ENCODE measurements at places on chromosomes 13 and 19. TPM values are rescaled to one million over a fixed set of nuclear protein-coding genes. Genes with fewer than 3 reads are reported as not detected.

Gene UGGT2
- polyA plus RNA-seq: 49.3 TPM

DNA sequence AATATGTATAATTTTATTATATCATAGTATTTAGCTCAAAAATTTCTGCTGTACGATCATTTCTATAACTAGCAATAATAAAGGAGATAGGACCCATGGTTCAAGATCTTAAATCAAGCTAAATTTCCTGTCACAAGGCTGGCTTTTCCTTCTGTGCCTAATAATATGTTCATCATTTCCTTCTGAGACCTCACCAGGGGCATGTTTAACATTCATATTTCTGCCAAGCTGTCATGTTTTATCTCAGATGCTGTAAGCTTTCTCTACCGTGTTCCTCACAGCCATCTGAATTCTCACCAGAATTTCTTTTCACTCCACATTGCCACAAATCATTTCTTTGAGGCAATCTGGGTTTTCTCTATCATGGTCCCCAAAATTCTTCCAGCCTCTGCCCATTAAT is 482.3 kb upstream of the SGCG start:
- DNase-seq: no peak

Gene SLC7A10
- polyA plus RNA-seq: 1.1 TPM

DNA sequence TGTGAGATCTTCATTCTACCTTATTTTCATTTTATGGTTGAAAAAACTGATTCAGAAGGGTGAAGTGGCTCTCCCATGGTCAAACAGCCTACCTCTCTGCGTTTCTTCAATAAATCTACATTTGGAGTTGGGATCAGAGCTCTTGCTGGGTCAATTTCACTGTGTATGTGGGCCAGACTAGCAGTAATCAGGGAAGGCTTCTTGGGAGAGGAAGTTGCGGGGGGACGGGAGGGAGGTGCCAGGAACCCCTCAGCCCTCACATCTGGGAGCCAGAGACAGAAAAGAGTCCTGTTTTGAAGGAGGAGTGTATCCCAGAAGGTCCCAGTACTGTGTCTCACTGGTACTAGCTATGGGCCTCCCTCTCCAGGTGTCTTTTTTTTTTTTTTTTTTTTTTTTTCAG is 934 bp downstream of the KXD1 start:
- DNase-seq: no peak

DNA sequence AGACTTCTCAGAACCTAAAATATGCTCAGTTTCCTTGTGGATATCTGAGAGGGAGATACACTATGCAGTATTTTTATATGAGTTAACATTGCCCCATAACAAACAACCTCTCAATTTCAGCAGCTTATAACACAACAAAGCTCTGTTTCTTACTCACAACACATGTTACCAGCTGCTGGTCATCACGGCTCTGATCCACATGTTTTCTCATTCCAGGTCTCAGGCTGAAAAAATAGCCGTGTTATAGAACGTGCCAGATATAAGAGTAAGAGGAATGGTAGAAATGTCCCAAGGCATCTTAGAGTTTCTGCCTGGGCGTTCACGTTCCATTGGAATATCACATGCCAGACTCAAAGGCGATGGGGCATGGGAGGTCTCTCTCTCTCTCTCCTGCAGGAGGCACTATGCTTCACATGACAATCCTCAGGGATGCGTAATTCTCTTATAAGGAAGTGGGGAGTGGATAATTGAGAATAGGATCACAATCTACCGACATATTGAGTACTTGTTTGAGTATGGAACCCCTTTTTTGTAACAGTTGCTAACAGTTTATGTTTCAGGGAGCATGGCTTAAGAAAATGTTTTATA is 246.6 kb downstream of the NHLRC3 start:
- DNase-seq: peak; percentile 71

DNA sequence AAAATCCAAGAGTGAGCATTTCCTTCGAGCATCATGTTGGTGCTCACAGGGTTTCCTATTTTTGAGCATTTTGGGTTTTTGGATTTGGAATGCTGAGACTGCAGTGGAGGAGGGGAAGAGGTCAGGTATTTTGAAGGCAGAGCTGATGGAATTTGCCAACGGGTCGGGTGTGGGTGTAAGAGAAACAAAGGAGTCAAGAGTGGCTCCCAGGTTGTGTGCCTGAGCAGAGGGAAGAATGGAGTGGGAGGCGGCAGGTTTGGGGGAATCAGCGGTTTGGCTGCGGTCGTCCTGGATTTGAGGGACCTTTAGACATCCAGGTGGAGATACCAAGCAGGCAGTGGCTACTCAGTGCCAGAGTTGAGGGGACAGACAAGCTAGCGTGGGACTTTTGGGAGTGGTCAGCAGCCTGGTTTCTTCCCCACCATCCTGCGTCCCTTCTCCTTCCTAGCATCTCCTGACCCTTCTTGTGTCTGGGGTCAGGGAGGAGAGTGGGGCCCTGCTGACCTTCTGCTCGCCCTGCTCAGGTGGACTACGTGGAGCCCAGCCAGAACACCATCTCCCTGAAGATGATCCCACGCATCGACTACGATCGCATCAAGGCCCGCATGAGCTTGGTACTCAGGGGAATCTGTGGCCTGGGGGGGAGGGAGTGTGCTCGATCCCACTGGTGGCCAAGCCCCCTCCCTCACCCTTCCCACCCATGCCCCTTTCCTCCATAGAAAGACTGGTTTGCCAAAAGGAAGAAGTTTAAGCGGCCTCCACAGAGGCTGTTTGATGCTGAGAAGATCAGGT is 14.5 kb upstream of the TIMM50 start:
- DNase-seq: no peak

DNA sequence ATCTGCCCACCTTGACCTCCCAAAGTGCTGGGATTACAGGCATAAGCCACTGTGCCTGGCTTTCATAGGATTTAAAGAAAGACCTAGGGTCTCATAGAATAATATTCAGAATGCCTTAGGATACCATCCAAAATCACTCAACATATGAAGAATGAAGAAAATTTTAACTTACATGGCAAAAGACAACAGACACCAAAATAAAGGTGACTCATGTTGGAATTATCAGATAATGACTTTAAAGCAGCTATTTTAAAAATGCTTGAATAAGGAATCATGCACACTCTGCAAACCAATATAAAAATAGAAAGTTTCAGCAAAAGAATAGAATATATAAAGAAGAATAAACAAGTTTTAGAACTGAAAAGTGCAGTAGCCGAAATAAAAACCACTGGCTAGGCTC is 29.3 kb downstream of the ZNF566 start:
- no peak for DNase-seq

GRCh38 chr19:38588041-38588440 is 29.7 kb downstream of the MAP4K1 start:
- DNase-seq: no peak

Gene CARS2
- polyA plus RNA-seq: 68.7 TPM

DNA sequence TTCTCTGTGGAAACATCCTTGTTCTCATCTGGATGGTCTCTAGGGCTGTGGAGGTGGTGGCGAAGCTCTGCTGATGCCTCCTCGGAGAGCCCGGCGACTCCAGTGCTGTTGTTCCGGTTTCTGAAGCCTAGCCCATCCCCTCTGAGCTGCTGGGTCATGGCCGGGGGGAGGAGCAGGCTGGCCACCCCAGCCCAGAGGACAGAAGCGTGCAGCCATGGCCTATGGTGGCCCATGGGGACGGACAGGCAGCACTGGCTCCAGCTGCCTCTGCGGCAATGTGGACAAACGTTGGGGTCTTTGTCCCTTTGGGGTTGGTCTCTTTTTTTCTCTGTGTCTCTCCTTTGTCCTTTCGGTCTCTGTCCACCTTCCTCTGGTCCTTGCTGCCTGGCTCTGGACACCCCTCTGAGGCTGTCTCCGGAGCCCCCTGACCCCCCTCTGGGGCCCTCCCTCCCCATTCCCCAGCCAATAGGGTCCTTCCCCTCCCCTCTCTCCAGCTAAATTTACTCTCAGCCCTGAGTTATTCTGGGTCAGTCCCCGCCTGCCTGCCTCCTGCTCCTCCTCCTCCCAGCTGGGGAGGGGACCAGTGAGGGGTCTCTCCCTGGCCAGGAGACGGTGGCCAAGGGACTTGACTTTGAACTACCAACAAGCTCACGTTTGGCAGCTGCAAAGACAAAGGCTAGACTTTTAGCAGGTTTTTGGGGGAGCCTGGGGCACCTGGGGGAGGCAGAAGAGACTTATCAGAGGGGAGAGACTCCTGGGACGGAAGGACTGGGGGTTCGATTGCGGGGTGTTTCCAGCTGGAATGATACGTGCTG is at the start of gene HRC:
Gene HRC (minus strand): TSS at position 392 of the 815 bp plus-strand sequence. CDS start 159 bp downstream, at position 233.
- DNase-seq: peak; percentile 40

Gene ZNF546
- 9.4 TPM for polyA plus RNA-seq

Gene NKPD1
- 0.24 TPM for polyA plus RNA-seq

DNA sequence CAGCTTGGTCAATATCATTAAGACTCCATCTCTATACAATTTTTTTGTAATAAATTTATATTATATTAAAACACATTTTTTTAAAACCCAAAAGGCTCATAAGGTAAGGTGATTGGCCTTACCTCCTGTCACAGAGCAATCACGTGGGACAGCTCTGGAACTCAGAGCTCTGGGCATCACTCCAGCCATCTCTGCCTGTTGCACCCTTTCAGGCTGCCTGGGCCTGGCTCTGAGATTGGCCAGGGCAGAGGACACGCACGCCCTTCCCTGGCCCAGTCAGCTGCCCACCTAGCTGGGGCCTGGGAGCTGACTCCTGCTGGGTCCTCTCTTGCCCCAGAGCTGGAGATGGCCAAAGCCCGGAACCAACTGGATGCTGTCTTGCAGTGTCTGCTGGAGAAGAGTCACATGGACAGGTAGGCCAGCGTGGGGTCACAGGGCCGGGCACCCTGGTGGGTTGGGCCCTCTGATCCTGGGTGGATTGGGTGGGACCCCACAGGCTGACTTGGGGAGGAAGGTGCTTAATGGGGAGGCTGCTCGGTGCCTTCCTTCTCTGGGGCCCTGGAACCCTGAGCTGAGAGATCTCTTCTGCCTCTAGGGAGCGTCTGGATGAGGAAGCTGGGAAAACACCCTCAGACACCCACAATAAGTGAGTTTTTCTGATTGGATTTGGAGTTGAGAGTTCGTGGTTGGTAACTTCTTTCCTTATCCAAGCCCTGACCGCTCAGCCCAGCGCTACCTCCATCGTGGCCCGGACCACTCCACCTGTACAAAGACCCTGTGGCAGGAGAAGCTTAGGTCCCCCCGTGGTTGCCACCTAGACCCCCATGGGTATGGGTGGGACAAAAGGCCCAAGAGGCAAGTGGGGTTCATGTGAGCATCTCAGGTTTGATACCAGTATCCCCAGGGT is 3.7 kb downstream of the LIN37 start:
- no peak for DNase-seq

DNA sequence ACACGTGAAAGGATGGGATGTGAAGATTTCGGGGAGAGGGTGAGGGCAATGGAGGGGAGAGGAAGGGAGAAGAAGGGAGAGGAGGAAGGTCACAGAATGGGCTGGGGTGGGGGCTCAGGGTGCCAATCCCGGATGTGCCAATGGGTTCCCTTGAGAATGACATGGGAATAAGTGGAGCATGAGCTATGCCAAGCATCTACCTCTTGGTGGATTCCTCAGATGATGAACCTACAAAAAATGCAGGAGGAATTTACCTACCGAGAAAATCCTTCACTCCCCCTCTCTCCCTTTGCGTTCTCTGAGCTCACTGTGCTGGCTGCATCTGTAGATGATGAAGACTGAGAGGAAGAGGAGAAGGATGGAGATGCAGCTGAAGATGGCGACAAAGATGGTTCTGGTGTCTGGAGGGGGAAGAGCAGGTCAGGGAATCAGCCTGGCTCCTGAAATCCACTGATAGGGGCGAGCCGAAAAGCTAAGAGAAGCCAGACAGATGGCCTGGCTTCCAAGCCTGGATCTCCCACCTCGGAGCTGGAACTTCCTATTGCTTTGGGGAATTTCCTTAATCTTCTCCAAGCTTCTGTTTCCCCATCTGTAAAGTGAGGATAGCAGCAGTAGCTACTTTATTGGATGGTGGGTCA is 21.6 kb downstream of the VSTM1 start:
- DNase-seq: no peak

DNA sequence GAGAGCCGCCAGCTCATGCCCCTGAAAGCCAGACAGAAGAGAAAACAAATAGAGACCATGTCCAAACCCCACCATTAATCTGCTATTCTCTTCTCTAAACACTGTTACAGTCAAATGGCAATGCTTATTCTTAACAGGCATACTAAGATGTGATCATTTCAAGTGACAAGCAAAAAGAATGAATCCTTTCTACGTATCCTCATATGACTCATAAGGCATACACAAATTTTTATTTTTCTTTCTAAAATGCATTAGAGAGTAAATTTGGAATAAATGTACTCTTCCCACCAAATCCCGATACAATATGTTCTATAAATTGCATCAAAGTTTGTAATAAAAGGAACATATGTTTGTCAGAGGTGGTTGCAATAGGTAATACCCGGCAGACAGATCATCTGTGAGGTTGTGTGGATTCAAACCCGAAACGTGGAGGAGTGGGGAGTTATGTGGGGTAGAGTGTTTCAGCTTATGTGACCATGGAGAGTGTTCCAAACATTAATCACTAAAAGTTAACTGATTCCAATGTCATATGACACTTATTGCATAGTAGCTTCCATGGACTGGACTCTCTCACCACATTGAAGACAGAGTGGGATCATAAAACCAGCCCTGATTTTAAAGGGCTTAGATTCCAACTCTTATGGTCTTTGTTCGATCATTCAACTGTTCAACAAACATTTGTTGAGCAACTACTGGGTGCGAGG is 213.1 kb downstream of the DCLK1 start:
- DNase-seq: no peak

DNA sequence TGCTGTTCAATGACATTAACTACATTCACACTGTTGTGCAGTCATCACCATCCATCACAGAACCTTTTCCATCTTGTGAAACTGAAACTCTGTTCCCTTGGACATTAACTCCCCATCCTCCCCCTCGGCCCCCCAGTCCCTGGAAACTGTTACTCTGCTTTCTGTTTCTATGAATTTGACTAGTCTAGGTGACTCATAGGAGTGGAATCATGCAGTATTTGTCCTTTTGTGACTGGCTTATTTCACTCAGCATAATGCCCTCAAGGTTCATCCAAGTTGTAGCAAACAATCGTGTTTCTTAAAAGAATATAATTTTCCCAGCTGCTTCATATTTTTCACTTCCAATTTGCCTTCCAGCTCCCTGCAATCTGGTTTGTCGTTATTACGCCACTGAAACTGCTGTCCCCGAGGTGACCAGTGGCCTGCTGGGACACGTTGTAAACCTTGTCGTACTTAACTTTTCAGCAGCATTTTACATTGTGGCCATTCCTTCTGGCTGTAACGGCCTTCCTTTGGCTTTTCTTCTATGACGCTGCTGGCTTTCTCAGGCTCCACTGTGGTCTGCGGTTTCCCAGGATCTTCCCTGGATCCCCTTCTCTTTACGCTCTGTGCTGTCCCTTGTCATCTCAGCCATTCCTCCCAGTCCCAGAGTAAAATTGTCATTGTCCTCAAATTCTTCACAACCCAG is 74.0 kb downstream of the DHRS12 start:
- DNase-seq: no peak

- DNase-seq: no peak
These were observed 5.1 kb downstream of the TMEM86B start for GRCh38 chr19:55223291-55224037.

DNA sequence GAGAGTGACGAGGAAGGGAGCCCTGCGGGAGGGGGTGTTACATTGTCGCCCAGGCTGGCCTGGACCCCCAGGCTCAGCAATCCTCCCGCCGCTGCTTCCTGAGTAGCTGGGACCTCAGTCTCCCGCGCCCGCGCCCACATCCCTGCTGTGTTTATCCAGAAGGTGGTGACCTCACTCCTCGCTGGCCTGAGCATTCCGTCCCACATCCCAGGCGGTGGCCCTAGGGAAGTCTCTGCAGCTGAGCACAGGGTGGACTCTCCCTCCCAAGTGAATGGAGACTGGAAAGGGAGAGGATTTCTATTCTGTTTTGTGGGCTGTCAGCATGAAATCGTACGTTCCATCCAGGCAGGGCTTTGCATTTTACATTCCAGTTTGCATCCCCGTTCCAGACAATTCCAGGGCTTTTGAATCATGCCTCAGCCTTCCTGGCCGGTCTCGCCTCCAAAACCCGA is 401 bp upstream of the ZNF765 start:
- peak; percentile 84 for DNase-seq
